Endothelial cell (in vitro differentiated cells): ENCODE measurements at places on chromosomes 4 and X.

GRCh38 chrX:44459501-44459900, 83.2 kb downstream of the FUNDC1 start:
- peaks cover 4% of the 10 kb centered on the region for H3K4me1 ChIP-seq
- H3K36me3 ChIP-seq: no peaks in the 10 kb centered on the region
- no peak for DNase-seq
- no peak overlapping the region for H3K27ac ChIP-seq

DNA sequence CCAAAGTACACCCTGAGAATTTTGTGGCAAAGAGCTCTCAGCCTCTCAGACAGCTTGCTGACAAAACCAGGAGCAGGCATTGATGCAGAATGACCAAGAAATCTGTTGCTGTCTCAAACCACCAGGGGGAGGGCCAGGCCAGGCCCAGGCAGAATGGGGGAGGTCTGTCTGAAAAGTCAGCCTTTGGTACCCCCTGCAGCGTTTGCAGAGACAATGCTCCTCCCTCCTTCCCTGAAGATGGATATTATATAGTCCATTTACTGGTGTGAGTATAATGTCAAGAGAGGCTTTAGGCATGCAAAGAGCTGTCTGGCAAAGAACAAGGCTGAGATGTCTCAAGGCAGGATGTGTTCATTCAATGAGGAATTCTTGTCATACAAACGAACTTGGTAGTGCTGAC, 52.9 kb upstream of the TRPC5OS start:
- peak; percentile 47 for DNase-seq
- no peak overlapping the region for H3K27ac ChIP-seq
- no peak overlapping the region for H3K4me3 ChIP-seq
- no peaks in the 10 kb centered on the region for H3K27me3 ChIP-seq

GRCh38 chr4:87005690-87006425, 71.0 kb downstream of the AFF1 start:
- H3K27me3 ChIP-seq: peaks cover 11% of the 10 kb centered on the region
- H3K4me3 ChIP-seq: peak overlapping the region; percentile 92
- peak overlapping the region; percentile 97 for H3K27ac ChIP-seq
- H3K36me3 ChIP-seq: peaks cover 12% of the 10 kb centered on the region
- DNase-seq: no peak
- H3K4me1 ChIP-seq: peaks cover 53% of the 10 kb centered on the region

DNA sequence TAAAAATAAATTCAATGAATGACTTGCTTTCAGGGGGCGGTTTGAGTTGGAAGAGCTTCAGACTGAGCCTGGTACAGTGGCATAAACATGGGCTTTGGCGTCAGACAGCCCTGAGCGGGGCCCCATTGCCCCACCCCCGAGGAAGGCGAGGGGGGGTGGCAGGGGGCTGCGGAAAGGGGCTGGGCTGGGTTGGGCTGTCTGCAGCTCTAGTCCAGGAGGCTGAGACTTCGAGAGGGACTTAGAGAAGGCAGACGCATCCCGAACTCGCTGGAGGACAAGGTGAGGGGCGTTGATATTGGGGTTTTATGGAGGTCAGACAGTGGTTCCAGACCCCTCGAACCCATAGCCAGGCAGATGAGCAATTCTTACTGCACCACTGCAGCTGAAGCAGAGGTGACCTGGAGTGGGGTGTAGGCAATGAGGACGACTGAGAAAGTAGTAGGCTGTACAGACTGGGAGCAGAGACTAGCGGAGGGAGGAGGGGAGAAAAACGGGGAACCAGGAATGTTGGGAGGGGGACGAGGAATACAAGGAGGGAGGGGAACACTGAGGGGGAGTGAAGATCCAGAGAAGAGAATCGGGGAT, at the start of gene MAGED2:
Gene MAGED2, plus strand, starts transcription at position 222 of the 585 bp plus-strand sequence. CDS start 1,587 bp downstream, outside the sequence.
- H3K36me3 ChIP-seq: peaks cover 18% of the 10 kb centered on the region
- peaks cover 19% of the 10 kb centered on the region for H3K4me1 ChIP-seq
- peak within 1 kb of the TSS; percentile 98 for H3K27ac ChIP-seq
- H3K27me3 ChIP-seq: peaks cover 7% of the 10 kb centered on the region

DNA sequence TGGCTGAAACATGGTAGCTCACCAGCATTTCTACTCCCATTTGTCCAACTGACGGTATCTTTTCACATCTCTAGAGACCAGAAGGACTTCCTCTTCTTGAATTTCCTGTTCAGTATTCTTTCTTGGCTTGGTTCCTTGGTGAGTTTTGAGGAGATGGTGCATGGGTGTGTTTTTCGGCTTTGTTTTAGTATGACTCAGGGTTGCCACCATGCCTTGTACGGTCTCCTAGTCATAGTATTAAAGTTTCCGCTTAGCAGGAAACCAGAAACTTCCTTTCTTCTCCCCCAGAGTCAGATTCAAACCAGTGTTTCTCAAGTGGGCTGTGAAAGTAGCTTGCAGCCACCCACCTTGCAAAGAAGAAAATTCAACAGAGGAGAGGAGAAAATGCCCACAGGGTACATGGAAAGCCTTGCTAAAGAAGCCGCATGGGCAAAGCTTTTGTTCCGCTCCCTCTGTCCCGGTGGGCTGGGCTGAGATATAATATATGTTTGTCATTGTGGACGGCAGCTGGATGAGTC, 5.7 kb downstream of the CD99 start:
- peaks cover 48% of the 10 kb centered on the region for H3K36me3 ChIP-seq
- H3K4me1 ChIP-seq: peaks cover 75% of the 10 kb centered on the region
- peak overlapping the region; percentile 79 for H3K4me3 ChIP-seq
- peak overlapping the region; percentile 91 for H3K27ac ChIP-seq
- DNase-seq: no peak
- peaks cover 23% of the 10 kb centered on the region for H3K27me3 ChIP-seq
